Airway epithelial cell (primary cell): ENCODE measurements at places on chromosomes 12 and 14. TPM values are rescaled to one million over a fixed set of nuclear protein-coding genes. Genes with fewer than 3 reads are reported as not detected.

SLC5A8 gene
- total RNA-seq, result not detected in 2 replicates

TAS2R46 gene
- not detected in 2 replicates for total RNA-seq

KRT78 gene
- 2.2 and 3.9 TPM in 2 replicates for total RNA-seq

TAS2R31 gene
- total RNA-seq, result 0.99 TPM in 1 of 2 replicates, not detected in the other

KICS2 gene
- total RNA-seq, result 3.3 and 7.9 TPM in 2 replicates
